Tibial nerve (tissue), 4 donors: ENCODE measurements at places on chromosomes 1 and 21. TPM values are rescaled to one million over a fixed set of nuclear protein-coding genes. Genes with fewer than 3 reads are reported as not detected.

DNA sequence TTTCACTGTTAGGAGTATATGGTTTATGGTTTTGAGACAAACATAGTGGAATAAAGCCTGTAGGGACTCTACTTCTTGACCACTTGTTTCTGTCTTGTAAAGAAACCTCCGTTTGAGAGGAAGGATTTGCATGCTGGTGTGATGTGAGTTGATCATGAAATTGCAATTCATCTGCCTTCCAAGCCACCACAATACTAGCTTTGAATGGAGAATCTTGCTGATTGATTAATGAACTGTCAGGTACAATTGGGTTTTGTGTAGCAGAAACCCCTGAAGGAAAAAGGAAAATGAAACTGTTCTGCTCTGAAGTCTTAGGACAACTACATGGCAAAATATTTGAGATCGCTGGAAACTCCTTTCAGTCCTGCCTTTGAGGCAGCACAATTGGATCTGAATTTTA, 90.7 kb downstream of the VPS13D start:
- H3K27me3 ChIP-seq, result no peaks in the 10 kb centered on the region
- peak overlapping the region; percentile 88 for H3K27ac ChIP-seq
- H3K36me3 ChIP-seq, result peaks cover 62% of the 10 kb centered on the region
- peaks cover 47% of the 10 kb centered on the region for H3K4me1 ChIP-seq

GRCh38 chr1:162983671-162984425, 85.3 kb upstream of the RGS4 start:
- no peak overlapping the region for H3K4me3 ChIP-seq
- no peak overlapping the region for H3K27ac ChIP-seq
- H3K27me3 ChIP-seq, result no peaks in the 10 kb centered on the region
- H3K4me1 ChIP-seq, result no peaks in the 10 kb centered on the region
- no peak for DNase-seq

- no peaks in the 10 kb centered on the region for H3K36me3 ChIP-seq
- no peak overlapping the region for H3K4me3 ChIP-seq
- DNase-seq, result peak; percentile 66
- no peaks in the 10 kb centered on the region for H3K4me1 ChIP-seq
Observed at GRCh38 chr1:221891708-221892107, 149.8 kb upstream of the DUSP10 start.

GRCh38 chr1:231931846-231932454, 305.4 kb downstream of the DISC1 start:
- DNase-seq, result no peak
- H3K27ac ChIP-seq, result no peak overlapping the region
- H3K27me3 ChIP-seq, result no peaks in the 10 kb centered on the region
- H3K4me1 ChIP-seq, result no peaks in the 10 kb centered on the region
- H3K36me3 ChIP-seq, result no peaks in the 10 kb centered on the region

GRCh38 chr1:23080885-23081284, 61.6 kb downstream of the KDM1A start:
- H3K4me3 ChIP-seq, result no peak overlapping the region
- no peak overlapping the region for H3K27ac ChIP-seq
- no peak for DNase-seq

DNA sequence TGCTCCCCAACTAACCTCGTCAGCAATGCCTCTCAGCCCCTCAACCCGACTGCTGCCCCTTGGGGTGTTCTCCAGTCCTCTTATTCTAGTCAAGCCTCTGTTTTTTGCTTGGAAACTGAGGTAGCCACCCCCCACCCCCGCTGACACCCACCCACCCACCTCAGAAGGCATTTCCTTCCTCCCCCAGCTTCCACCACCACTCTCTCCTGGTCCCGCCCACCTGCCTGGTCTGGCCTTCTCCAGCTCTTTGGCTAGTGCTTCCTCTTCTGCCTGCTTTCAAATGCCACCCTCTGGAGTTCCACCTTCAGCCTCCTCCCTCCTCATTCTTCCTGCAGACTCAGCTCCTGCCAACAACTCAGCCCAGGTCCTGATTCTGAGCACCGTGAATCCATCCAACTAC, 35.3 kb downstream of the OLFML2B start:
- no peaks in the 10 kb centered on the region for H3K27me3 ChIP-seq
- peak overlapping the region; percentile 62 for H3K27ac ChIP-seq
- peaks cover 19% of the 10 kb centered on the region for H3K4me1 ChIP-seq
- no peak for DNase-seq
- H3K4me3 ChIP-seq, result no peak overlapping the region
- peaks cover 68% of the 10 kb centered on the region for H3K36me3 ChIP-seq

DNA sequence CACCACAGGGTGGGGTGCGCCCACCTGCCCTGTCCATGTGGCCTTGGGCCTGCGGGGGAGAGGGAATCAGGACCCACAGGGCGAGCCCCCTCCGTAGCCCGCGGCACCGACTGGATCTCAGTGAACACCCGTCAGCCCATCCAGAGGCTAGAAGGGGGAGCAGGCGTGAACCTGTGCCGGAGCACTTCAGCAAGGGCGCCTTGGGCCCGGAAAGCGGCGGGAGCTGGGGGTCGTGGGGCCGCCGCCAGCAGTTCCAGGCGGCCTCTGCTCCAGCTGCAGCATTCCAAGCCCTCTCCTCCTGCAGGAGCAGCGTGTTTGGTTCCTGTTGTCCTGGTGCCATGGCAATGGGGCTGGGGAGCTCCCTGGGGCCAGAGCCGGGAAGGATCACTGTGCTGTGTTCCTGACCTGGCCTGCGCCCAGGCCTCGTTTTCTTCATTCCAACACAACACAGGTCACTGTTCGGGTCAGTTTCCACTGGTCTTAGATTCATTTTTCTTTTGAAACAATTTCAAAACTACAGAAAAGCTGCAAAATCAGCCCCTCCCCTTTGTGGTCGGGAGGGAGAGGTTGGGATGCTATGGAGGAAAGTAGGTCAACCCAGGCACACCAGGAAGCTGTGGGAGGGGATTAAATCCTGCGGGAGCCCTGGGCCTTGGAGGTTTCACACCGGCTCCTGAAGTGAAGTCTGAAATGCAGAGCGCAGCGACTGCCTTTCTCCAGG, 18.8 kb downstream of the SLX9 start:
- H3K36me3 ChIP-seq, result no peaks in the 10 kb centered on the region
- H3K4me1 ChIP-seq, result no peaks in the 10 kb centered on the region
- DNase-seq, result peak; percentile 82
- H3K4me3 ChIP-seq, result no peak overlapping the region
- H3K27ac ChIP-seq, result peak overlapping the region; percentile 78
- H3K27me3 ChIP-seq, result no peaks in the 10 kb centered on the region

GRCh38 chr21:33578959-33579542, 9.4 kb downstream of the DONSON start:
- no peak overlapping the region for H3K27ac ChIP-seq
- no peaks in the 10 kb centered on the region for H3K27me3 ChIP-seq
- no peaks in the 10 kb centered on the region for H3K4me1 ChIP-seq
- H3K36me3 ChIP-seq, result peaks cover 2% of the 10 kb centered on the region
- DNase-seq, result no peak

- no peaks in the 10 kb centered on the region for H3K27me3 ChIP-seq
- H3K36me3 ChIP-seq, result no peaks in the 10 kb centered on the region
- no peaks in the 10 kb centered on the region for H3K4me1 ChIP-seq
- no peak overlapping the region for H3K4me3 ChIP-seq
- no peak for DNase-seq
- H3K27ac ChIP-seq, result no peak overlapping the region
Observed at GRCh38 chr21:36554411-36555157, 74.7 kb upstream of the CLDN14 start.

DNA sequence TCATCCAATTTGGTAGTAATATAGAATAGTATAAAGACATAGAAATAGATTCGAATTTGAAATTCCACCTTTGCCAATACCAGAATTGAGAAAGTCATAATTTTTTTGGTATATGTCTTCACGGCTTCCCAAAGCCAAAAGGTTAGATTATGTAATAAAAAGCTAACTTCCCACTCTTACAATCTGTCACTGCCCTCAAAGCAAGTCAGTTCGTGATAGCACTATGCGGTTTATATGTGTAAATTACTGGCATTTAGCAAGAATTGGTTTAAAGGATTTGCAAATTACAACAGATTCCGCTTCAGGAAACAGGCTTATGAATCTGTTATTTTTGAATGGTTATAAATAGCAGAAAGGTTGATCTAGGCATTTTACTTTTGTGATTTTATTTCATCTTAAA, 679.4 kb upstream of the ADGRL2 start:
- H3K4me3 ChIP-seq, result no peak overlapping the region
- no peak overlapping the region for H3K27ac ChIP-seq
- H3K36me3 ChIP-seq, result no peaks in the 10 kb centered on the region
- no peaks in the 10 kb centered on the region for H3K4me1 ChIP-seq

- no peak overlapping the region for H3K4me3 ChIP-seq
- H3K27ac ChIP-seq, result peak overlapping the region; percentile 98
- no peaks in the 10 kb centered on the region for H3K27me3 ChIP-seq
- no peaks in the 10 kb centered on the region for H3K36me3 ChIP-seq
- no peak for DNase-seq
Observed at GRCh38 chr1:226675715-226676357, 63.2 kb downstream of the ITPKB start.

DNA sequence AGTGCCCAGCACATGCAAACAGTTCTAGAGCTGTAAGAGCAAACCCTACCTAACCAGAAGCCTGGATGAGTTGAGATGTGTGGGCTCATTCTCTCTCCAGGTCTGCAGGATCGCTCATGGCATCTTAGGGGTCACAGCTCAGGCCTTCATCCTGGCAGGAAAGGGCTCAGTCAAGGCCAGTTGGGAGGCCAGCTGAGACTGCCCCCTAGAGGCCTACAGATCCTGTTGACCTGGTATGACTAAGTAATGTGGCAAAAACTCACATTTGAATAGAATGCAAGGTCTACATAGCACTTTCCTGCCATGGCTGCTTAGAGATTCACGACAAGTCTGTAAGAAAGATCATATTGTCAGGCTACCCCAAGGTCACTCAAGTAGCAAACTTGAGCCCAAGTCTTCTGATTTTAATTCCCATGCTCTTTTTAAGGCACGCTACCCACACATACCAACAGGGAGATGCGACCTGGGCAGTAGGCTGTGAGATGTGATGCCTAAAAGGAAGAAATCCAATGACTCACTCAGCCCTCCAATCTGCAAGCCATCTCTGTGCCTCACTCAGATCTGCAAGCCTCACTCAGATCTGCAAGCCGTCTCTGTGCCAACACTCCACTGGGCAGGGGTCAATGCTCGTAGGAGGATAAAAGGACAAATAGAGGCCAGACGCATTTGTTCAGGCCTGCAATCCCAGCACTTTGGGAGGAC, 5.1 kb upstream of the CAPN8 start:
- no peak overlapping the region for H3K27ac ChIP-seq
- no peaks in the 10 kb centered on the region for H3K27me3 ChIP-seq
- H3K36me3 ChIP-seq, result no peaks in the 10 kb centered on the region

DNA sequence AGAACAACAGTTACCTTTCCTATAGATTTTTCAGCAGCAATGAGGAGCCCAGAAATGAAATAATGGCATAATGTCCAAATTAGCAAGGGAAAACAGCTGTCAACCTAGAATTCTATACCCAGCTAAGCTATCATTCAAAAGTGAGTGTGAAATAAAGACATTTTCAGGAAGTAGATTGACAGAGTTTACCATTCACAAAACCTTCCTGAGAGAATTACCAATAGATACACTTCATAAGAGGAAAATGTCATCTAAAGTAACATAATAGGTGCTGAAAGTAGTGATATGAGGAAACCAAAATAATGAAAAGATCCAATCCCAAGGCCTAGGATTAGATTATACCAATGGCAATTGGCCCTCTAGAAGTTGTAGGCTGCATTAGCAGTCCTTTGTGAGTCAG, 34.6 kb downstream of the OBSCN start:
- H3K27ac ChIP-seq, result no peak overlapping the region
- H3K4me1 ChIP-seq, result no peaks in the 10 kb centered on the region
- no peaks in the 10 kb centered on the region for H3K27me3 ChIP-seq
- no peak for DNase-seq
- no peak overlapping the region for H3K4me3 ChIP-seq

DNA sequence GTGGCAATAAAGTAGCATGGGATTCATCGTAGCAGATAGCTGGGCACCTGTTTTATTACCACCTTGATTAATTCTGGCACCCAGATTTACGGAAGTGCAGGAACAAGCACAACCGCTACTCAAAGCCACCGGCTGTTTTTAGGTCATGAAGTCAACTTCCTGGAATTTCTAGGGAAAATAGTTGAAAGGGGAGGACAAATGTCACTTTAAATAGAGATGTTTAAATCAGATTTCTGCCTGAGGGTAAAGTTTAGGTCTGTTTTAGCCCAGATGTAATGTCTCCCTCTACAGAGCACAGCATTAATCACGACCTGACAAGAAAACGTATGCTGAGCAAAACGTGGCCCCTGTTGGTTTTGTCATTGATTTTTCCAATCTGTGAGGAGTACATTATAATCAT, 8.0 kb downstream of the ADGRL2 start:
- H3K36me3 ChIP-seq, result no peaks in the 10 kb centered on the region
- no peak for DNase-seq
- no peak overlapping the region for H3K27ac ChIP-seq
- H3K4me1 ChIP-seq, result peaks cover 8% of the 10 kb centered on the region
- H3K4me3 ChIP-seq, result no peak overlapping the region
- no peaks in the 10 kb centered on the region for H3K27me3 ChIP-seq

- no peaks in the 10 kb centered on the region for H3K4me1 ChIP-seq
- no peak overlapping the region for H3K4me3 ChIP-seq
- DNase-seq, result no peak
- H3K27ac ChIP-seq, result no peak overlapping the region
Observed at GRCh38 chr21:18460979-18461378, 57.4 kb upstream of the TMPRSS15 start.

DNA sequence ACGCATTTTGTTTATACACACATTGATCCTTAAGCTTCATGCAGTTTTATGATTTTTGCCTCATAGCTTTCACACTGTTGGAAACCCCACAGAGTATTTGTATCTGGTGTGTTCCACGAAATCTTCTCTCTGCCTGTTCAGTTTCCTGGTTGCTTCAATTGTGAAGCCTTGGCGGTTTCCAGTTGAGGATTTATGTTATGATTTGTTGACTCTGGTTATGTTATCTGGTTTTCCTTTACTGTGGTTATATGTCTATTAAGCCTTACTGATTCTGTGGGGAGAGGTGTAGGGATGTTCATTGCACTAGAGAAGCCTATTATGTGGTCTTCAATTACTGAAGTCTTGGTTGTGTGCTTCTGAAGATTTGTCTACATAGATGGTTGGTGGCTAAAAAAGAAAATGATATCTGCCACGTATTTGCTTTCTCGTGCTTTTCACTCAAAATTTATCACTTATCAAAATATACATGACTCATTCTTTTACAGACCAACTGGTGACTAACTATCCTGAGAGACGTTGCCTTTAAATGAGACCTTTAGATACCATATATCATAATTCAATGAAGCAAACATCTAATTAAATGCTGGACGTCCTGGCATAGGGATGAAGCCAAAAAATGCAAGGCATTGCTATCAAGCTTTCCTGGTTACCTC, 488.0 kb upstream of the B3GALT2 start:
- no peaks in the 10 kb centered on the region for H3K27me3 ChIP-seq
- DNase-seq, result no peak
- H3K36me3 ChIP-seq, result no peaks in the 10 kb centered on the region
- H3K27ac ChIP-seq, result no peak overlapping the region

- H3K27ac ChIP-seq, result no peak overlapping the region
- H3K27me3 ChIP-seq, result no peaks in the 10 kb centered on the region
- no peak overlapping the region for H3K4me3 ChIP-seq
- H3K4me1 ChIP-seq, result no peaks in the 10 kb centered on the region
- peaks cover 4% of the 10 kb centered on the region for H3K36me3 ChIP-seq
Observed at GRCh38 chr1:173400387-173400995, 76.6 kb upstream of the PRDX6 start.

Gene C1QB
- 592 TPM for total RNA-seq

Gene CELA3A
- total RNA-seq, result 60.6 TPM

Gene ACOT7
- 22.2 TPM for total RNA-seq

Gene GABPB2
- 17.4 TPM for total RNA-seq

Gene KCNJ6
- not detected for total RNA-seq

Gene RNU11
- total RNA-seq, result not detected

Gene F11R
- total RNA-seq, result 14.2 TPM

Gene C1orf87
- not detected for total RNA-seq

Gene KRTAP12-4
- total RNA-seq, result not detected

Gene NID1
- 224 TPM for total RNA-seq

Gene NBPF1
- total RNA-seq, result 55.5 TPM
